GM12891 (cell line): ENCODE measurements at places on chromosomes 7 and 10.

DNA sequence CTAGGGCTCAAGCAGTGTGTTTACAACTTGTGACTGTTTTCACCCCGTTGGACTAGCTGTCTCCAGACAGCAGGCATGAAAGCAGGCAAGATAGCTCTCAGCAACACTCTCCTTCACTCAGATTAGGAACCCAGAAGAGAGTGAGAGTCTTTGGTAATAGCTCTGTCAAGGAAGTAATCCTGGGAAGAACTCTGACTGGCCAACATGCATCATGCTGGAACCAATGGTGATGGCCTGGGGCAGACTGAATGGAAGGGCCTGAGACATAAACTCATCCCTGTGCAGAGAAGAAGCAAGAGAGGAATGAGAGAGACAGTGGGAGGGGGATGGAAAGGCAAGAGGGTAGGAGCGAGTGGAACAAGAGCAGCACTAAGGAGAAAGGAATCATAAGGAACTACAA is 48.9 kb downstream of the AKR1D1 start:
- DNase-seq = no peak

DNA sequence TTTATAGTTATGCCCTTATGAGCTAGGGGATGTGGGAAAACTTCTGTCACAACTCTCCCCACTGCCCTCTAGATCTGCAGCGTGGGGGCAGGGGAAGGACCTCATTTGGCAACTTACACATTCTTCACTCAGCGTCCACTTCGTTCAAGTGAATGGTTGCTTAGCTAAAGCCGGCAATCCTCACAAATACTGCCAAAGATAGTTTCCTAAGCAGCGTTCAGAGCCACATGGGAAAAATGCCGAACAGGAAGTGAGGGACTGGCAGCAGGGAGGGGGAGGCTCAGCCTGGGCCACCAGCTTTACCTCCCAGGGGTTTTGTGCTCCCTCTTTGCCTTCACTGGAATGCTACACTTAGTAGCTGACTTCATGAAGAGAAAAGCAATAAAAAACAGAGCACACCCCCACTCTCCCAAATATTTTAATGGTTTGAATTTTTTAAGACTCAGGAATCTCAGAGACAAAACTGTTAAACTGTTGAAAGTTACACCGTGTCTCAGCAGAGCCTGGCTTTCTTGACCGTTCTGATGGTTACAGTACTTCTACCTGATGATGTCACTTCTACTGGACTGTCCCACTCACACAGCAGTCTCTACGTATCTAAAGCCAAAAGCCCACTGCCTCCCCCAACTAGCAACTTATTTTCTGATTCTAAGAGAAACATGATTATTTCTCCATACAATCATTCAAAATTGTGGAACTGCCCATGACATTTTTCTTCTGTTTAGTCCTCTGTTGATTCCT is 10.4 kb downstream of the GRM3 start:
- no peak for DNase-seq

- no peak for DNase-seq
Observed at GRCh38 chr10:114376523-114376922, 27.8 kb downstream of the AFAP1L2 start.

DNA sequence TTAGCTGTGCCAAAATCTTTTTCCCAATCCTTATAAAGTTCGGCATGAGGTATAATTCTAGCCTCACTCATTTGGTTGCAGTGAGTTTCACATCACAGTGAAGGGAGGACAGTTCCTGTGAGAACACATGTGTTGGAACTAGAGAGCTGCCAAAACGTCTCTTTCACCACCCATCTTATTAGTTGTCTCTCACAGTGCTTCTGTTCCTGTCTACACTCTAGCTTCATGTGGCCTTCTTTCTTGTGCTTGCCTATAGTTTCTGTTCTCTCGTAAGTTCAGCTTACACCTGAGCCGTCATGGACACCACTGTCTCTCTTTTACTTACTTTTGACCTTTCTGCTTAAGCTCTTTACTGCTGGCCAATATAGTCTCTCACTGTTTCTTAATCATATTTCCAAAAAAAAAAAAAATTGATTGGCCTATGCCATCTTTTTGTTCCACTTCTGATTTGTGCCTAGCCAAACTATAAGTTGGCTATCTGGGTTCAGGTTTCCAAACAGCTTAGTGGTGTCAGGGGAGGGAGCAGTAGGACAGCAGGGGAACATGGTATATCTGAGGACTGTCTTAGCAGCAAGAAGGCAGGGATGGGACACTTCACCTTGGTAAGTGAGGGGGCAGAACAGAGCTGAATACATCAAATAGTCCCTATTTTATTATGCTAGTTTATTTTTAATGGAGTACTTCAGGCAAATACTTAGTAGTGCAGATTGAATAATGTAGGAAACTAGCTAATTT is 38.0 kb downstream of the ZNRF2 start:
- no peak for DNase-seq

DNA sequence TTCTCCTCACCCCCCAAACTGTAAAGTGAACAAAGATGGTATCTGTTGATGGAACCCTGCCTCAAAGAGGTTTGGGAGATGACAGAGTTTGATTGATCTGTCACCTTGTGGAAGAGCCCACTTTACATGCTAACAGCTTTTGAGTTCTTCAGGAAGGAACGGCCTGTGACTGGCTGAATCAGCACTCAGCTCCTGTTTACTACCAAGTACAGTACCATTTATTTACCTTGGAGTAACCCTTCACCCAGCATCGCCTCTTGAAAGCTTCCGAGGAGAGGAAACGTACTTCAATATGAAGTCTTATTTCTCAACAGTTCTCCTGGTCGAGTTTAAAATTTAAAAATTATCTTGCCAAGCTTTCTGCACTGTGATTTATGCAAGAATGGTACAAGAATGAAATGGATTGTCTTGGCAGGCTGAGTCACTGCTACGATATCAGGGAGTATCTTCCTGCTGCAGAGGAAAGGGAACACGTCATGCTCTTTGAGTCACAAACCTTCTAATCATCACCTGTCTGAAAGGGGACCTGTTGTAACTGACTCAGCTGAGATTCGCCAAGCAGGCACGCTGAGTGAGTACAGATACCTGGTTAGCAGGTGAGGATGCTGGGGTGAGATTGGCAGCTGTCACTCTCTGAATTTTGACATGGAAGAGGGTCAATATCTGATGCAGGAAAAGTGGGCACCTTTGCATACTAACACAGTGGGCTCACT is 30.1 kb downstream of the KLF6 start:
- no peak for DNase-seq

GRCh38 chr7:40341836-40342235 is 207.0 kb downstream of the SUGCT start:
- no peak for DNase-seq

GRCh38 chr10:114393482-114393881 is 10.8 kb downstream of the AFAP1L2 start:
- DNase-seq = no peak

- DNase-seq = no peak
Observed at GRCh38 chr10:91571671-91572070, 61.2 kb downstream of the PPP1R3C start.

GRCh38 chr7:70392256-70392876 is 739.6 kb upstream of the GALNT17 start:
- no peak for DNase-seq

DNA sequence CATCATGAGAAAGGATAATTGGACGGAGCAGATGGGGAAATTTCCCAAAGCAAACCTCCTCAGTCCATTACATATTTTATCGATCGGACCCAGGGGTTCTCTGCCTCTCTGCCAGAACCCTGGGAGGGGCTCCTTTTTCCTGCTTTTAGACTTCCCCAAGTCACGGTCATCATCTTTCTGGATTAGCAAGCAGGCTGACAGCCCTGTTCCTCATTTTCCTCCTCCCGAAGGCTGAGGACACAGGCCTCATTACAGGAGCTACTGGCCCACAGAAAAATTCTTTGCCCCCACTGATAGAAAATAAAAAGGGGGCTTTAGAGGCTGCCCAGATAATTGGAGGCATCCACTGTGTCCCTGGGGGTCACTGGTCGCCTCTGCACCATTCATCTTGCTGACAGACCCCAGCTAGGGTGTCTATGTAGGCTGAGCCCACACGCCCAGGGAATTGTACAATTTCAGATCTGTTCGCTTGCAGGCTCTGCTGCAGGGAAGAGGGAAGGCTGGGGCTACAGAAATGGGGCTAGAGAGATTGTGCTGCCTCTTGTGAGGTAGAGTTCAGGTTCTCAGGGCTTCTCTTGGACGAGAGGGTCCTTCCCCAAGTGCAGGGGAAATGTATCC is 125.7 kb upstream of the SDK1 start:
- DNase-seq = no peak

DNA sequence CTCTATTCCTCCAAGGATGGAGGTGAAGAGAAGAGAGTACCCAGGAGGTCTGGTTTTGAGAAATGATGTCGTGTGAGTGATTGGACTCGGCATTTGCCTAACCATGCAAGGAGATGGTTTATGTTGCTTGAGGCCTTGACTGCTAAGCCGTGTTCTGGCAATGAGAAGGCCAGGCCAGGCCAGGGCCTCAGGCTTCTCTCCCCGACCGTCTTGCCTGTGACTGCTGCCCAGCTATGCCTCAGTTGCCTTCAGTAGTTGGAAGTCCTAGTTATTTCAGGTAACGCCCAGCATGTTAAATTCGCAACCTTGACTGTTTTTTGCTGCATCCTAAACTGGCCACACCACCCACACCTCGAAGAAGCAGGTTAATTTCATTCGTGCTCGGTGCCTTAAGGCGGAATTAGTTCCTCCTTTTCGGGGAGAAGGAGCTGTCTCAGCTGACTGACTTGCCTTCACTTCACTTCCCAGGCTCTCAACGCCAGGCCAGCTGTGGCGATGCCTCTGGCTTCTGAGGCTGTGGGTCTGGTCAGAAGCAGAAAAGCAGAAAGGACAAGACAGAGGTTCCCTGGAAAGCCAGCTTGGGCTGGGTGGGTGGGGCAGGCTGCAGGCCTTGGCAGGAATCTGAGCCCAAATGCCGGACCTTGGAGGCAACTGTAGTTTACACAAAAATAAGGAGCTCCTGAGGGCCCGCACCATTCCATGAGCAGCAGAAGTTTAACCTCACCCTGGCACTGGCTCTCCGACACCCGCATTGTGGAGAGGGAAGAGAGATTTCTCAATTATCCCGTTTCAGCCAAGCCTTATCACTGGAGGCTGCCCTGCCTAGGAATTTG is 61.9 kb upstream of the SAMD8 start:
- no peak for DNase-seq

- no peak for DNase-seq
Observed at GRCh38 chr7:153530441-153530840, 521.8 kb upstream of the DPP6 start.

DNA sequence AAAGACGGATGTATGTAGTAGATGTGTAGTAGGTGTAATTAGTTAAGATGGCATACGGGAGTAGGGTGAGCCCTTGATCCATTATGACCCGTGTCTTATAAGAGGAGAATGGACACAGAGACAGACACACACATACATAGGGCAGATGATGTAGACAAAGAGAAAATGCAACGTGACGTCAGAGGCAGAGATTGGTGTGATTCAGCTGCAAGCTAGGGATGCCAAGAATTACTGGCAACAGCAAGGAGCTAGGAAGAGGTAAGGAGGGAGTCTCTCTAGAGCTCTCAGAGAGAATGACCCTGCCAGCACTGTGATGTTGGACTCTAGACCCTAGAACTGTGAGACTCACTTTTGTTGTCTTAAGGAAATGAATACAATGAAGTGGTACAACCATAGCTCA is 247.0 kb upstream of the HABP2 start:
- no peak for DNase-seq

GRCh38 chr7:20152511-20152910 is 64.7 kb downstream of the MACC1 start:
- no peak for DNase-seq

DNA sequence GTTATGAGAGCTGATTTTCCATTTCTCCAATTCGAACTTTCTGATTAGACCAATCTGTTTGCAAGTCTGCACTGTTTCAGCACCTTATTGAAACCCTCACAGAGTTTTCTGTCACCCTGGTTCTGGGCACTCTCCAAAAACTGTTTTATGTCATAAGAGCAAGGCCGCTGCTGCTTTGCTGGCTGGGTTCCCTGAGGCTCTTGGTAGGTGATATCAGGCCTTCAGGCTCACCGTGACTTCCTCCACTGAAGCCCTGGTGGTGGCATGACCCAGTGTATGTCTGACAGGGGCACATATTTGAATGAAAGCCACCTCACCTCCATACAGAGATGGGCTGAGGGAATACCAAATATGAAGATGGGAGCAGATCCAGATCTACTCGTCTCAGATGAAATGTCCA is 8.3 kb downstream of the RABGEF1 start:
- DNase-seq = no peak

DNA sequence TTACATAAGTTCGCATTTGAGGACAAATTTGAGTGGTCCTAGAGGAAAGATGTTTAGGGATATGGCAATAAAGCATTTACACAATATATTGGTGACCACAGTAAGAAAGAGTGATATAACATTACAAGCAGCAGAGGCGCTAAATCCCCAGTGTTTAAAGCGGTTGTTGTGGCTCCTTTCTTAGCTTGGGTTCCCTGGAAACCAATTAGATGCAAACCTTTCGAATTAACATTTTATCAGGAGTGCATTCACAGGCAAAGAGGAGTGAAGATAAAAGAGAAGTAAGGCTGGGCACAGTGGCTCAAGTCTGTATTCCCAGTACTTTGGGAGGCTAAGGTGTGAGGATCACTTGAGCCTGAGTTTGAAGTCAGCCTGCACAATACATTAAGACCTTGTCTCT is 331.1 kb downstream of the BICC1 start:
- DNase-seq = no peak

DNA sequence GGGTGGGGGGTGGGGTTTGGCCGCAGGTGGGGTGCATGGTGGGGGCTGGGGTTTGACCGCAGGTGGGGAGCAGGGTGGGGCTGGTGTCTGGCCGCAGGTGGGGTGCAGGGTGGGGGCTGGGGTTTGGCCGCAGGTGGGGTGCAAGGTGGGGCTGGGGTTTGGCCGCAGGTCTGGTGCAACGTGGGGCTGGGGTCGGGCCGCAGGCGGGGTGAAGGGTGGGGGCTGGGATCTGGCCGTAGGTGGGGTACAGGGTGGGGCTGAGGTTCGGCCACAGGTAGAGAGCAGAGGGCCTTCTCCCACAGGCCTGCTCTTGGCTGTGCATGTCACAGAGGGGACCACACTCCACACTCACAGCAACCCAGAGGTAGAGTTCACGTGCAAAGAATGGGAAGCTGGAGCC is 586.6 kb downstream of the PTPRN2 start:
- no peak for DNase-seq

DNA sequence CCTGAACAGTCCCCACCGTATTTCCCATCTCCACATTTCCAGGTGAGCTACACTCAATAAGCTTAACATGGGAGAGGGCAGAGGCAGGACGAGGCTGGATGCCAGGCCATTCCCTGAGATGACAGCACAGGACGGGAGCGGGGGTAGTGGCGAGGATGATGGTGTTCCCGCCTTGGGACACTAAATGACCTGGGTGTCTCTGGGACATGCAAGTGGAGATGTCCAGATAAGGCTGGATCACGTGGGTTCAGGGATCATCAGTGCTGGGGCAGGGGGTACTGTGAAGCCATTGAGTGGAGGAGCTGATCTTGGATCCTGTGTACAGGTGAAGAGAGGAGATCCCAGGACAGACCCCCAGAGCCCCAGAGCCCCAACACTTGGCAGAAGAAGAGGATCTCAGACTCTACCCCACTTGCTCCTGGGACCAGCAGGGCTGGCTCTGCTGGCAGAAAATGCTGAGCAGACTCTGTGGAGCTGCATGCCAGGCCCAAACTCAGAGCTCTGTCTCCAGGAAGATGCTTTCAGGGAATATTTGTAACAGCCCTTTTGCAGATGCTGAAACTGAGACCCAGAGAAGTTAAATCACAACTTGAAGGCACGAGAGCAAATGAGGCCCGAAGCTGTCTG is 29.7 kb upstream of the HSPA12A start:
- no peak for DNase-seq
